ENCODE measurements at places on chromosomes 2 and 18.

GRCh38 chr2:220664272-220665107, 907.6 kb downstream of the EPHA4 start:
- no peak for DNase-seq

DNA sequence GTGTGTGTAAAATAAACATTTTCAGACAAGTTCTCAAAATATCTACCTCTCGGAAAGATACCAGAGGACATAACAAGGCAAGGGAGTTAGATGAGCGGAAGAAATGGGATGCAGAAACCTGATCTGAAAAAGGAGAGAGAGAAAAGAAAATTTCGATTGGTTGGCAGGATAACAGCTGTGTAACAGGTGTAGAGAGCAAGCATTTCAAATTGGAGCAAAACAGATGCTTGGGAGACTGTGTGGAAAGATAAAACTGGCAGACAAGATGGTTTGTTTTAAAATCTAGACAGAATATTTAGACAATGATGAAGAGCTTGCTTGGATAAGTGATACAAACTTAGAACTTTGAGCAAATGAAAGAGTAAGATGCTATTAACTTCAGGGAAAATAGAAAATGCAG, 20.2 kb downstream of the CHST9 start:
- no peak for DNase-seq

- no peak for DNase-seq
These were observed 44.2 kb downstream of the KCNG2 start for GRCh38 chr18:79841936-79842335.

- no peak for DNase-seq
These were observed 156.3 kb downstream of the LAMA1 start for GRCh38 chr18:6961331-6961730.

GRCh38 chr2:205752924-205753323, 70.6 kb downstream of the NRP2 start:
- DNase-seq, result no peak

DNA sequence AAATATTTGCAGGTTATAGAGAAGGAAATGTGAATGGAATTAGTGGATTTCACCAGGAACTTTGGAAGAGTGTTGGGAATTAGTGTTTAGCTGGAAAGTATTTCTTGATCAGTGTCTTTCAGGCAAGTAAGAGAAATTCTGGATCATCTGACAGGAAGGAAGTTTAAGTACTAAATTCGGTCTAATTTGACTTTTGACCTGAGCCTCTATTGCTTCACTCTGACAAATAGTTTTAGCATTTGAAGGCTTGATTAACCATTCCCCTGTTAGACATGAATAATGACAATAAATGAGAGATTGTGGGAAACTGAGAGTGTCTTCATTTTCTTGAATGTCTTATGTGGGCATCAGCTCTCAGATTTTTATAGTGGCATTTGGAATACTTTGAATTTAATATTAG, 16.0 kb downstream of the CCNT2 start:
- DNase-seq, result no peak

GRCh38 chr2:112794131-112794733, 9.9 kb upstream of the IL1A start:
- no peak for DNase-seq

DNA sequence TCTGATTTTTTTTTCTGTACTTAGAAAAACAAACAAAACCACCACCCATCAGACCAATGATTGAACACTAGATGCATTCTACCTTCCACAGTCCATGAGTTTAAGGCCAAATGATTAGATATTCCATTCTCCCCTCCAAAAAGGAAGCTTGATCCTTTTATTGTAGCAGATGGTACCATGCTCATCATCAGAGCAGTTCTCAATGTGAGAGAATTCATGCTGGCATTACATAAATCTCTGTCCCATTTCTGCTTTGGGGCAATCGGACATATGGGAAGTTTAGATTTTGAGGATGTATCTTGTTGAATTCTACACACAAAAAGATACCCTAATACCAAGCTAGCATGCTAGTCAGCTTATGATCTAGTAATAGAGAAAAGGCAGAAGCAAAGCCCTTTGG, 186.6 kb downstream of the RAD51AP2 start:
- no peak for DNase-seq

DNA sequence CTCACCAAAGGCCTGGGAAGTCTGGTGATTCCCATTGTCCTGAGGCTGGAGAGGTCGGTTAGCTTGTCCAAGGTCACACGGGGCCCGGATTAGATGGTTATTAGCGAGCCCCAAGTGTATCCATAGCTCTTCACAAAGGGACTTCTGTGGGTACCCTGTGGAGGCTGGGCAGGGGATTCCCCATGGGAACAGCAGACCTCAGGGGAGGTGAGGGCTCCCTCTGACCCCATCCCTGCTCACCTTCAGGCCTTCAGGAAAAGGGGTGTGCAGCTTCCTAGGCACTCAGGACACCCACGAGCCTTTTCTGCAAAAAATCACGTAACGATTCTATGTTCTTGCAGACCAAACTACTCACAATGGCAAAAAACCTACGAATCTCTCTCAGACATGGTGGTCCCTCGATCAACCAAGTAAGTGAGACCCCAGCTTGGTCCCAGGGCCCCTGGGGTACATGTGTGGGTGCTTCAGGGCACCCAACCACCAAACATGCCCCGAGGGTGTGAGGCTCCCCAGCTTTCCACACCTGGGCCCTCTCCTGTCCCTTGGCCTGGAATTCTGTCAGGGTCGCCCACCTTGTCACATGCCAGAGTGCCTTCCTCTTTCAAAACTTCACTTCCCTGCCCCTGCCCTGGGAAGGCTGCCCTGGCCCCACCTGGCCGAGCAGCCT, 40.3 kb downstream of the PDIA6 start:
- DNase-seq, result no peak

DNA sequence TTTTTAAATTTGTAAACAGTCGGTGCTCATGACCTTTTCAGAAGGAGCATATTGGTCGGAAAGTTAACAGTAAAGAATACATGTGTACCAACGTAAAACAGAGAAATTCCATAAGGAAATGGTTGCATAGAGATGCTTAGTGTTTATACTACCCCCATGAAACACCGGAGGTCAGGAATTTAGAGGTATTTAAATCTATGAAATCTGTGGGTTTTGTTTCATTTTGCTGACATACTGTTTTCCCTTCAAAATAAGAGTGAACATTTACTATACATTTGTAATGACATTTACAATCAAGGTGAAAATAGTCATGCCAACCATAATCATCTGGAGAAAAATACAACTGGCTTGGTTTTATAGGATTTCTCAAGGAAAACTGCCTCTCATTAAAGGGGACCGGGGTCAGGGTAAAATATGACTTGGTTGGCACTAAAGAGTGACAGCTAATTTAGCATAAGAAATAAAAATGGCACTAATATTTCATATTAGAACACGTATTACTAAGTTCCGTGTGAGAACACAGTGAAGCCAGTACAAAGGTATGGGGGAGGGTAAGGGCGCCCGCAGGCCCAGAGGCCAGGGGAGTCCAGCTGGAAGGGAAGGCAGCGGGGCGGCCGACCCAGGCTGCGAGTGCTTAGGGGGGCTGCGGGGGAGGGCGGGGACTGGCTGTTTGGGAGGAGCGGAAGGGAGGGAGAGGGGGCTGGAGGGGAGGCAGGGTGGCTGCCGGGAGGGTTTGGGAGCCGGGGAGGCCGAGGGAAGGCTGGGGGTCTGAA, 1.1 kb upstream of the RNU4ATAC start:
- DNase-seq, result no peak

GRCh38 chr2:174682007-174682577, 82.2 kb downstream of the CHRNA1 start:
- DNase-seq, result peak; percentile 25

DNA sequence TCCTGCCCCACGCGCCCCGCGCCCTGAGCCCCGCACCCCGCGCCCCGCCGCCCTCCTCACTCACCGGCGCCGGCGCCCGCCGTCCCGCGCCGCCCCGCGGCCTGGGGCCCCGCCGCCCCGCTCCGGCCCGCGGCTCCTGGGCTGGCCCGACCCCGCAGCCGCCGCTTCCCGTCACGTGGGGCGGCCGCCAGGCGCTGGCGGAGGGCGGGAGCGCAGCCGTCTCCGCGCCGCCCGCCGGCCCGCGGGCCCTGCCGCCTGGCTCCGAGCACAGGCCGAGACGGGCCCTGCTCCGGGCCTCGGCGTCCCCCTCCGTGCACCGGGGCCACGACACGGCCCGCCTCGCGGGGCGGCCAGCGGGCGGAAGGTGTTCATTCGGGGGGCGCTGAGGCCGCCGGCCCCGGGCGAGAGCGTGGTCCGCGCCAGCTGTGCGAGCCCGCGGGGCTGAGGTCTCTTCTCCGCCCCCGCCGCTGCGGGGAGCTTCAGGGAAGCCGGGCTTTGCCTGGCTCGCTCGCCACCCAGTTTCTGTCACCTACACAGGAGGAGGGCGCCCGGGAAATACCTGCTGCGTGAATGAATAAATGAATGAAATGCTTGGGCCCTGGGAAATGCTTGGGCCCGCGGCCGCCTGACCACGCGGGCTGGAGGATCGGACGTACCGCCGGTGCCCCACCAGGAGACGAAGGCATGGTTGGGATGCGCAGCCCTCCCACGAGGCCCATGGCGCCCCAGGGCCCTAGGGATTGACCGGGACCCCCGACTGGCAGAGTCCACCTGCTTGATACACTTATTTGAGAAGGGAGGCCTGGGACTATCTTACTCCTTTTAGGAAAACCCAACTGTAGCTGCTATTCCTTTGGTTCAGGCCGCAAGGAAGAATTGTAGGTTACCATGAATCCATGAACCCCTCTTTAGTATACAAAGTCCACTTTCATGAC, at the start of gene TGFBRAP1:
Gene TGFBRAP1 (minus strand): TSS at position 175 of the 935 bp plus-strand sequence. CDS start 21,434 bp downstream, outside the sequence.
- peak; percentile 13 for DNase-seq

DNA sequence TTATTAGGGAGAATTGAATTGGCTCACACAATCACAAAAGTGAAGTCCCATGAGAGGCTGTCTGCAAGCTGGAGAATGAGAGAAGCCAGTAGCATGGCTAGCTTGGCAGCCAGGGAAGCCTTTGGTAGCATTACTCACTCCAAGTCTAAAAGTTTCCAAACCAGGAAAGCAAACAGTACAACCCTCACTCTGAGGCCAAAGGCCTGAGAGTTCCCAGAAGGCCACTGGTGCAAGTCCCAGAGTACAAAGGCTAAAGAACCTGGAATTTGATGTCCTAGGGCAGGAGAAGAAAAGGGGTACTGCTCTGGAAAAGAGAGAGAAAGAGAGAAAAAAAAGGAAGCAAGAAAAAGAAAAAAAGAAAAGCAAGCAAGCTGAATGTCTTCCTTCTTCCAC, 318.2 kb downstream of the RND3 start:
- DNase-seq, result no peak

DNA sequence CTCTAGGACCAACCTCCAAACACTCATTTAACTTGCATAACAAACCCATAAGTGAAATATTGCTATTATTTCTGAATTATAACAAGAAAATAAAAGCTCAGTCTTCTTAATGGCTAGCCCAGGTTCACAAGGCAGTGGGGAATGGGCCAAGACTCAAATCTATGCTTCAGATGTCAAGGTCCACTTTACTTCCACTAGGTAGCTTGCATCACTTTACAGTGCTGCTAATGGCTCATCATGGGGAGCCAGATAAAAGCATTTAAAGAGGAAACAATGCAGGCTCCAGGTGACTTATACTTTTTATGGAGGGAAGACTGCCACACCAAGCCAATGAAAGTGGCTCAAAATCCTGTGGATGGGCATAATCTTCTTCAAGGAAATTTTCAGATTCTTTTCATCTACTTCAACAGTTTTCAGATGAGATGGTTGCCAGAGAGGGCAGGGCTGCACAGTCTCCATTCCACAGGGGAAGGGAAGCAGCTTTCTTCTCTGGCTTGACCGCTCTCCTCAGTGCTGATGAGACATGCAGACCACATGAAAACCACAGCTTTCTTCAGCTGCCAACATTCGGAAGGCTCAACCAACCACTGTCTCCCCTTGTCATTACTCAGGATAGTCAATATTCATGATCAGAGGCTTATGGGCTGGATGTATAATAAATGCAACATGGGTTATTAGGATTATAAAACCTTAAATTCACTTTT, 361.9 kb upstream of the MEX3C start:
- DNase-seq, result no peak

DNA sequence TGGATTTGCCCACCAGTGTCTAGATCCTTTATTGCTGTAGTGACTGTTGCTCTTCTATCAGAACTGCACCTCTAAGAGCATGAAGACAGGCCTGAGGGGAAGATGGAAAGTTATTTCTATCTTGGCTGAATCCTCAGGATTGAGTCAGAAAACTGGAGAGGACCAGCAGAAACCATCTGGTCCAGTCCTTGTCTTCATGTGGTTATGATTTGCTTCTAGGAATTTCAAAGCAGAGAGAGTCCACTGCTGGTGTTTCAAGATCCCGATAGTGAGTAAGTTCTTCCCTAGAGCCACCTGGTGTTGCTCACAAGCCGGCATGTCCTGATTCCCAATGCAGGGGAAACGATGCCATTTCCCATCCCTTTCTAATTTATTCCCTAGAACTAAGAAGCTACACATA, 84.2 kb downstream of the NCKAP5 start:
- no peak for DNase-seq

Measured in CD4-positive, alpha-beta T cell (primary cell).